Cardiac muscle cell (in vitro differentiated cells and primary cell): ENCODE measurements at places on chromosomes 12 and 14. TPM values are rescaled to one million over a fixed set of nuclear protein-coding genes. Genes with fewer than 3 reads are reported as not detected.

Gene SCNN1A
- 0.25 and 0.66 TPM in 2 replicates for total RNA-seq

DNA sequence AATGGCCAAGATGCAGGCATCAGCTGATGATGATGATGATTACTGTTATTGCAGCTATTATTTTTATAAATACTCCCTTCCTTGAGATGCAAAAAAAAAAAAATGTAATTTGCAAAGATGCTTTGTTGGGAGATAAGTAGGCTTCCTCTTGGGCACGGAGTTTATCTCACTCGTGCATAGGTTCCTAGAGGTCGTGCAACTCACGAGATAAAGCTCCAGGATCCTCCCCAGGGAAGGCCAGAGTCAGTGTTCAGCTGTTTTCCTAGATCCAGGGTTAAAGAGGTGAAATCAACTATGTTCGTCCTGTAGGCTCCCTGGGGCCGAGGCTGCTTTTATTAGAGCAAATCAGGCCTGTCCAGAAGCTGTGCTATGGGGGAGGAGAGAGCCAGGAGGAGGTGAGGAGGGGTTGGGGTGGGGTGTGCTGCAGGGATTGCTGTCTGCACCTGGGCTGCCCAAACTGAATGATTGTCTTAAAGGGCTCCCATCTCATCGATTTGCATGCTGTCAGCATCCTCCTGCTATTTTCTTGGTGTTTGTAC, 270.3 kb downstream of the NRXN3 start:
- DNase-seq, result no peak

- no peak for DNase-seq
Observed at GRCh38 chr12:127893895-127894609, 372.9 kb upstream of the TMEM132C start.

DNA sequence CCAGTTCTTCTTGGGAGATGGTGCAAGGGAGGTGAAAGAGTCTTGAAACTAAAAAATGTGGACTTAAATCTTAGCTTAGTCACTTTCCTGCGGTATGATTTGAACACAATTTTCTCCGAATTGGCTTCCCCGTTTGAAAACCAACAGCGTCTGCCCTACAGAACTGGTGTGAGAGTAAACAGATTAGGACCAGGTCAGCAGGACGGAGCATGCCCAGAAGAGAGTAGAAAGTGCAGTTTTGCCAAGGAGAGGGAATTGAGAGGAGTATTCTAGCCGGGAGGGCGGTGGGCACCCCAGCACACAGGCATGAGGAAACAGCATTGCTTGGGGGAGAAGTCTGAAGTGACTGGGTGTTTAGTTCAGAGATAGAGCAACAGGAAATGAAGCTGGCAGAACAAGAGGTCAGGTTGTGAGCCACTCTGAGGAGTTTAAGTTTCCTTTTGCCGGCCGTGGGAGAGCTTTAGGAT, 927.1 kb downstream of the VRK1 start:
- DNase-seq, result no peak

- DNase-seq, result no peak
Observed at GRCh38 chr12:40907115-40907527, 214.9 kb downstream of the CNTN1 start.

- DNase-seq, result no peak
Observed at GRCh38 chr14:24224618-24225071, 7.5 kb downstream of the NEDD8 start.

DNA sequence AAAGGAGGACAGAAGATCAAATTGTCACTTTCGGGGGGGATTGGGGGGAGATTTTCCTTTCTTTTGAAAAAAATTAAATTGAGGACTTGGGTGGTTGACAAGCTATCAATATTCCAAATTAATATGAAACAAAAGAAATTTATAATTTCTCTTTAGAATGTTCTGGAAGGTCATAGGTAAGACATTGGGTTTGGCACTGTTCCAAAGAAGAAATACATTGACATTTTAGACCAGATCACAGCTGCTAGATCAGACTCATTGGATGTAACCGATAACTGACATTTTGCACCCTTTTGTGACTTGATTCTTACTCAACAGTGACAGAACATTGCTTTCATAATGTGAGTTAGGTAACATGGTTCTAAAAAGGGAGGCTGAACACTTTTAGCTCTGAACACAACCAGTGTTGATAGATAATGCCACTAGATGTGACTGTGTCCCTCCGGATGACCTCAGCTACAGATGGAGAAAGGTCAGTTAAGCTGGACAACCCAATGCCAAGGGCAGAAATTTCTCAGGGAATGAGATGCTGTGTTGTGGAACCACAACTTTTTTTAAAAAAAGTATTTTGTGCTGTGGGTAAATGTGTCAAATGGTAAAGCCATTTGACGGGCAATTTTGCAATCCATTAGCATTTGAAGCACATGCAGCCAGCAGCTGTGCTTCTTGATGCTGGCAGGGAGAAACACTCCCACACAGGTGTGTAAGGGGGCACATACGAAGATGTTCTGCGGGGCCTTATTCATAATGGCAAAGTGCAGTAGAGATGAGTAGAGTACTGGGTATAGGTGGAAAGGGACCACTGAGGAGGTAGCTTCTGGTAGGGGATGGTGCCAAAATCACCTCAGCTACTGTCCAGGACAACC, 62.9 kb downstream of the RFX4 start:
- DNase-seq, result no peak

DNA sequence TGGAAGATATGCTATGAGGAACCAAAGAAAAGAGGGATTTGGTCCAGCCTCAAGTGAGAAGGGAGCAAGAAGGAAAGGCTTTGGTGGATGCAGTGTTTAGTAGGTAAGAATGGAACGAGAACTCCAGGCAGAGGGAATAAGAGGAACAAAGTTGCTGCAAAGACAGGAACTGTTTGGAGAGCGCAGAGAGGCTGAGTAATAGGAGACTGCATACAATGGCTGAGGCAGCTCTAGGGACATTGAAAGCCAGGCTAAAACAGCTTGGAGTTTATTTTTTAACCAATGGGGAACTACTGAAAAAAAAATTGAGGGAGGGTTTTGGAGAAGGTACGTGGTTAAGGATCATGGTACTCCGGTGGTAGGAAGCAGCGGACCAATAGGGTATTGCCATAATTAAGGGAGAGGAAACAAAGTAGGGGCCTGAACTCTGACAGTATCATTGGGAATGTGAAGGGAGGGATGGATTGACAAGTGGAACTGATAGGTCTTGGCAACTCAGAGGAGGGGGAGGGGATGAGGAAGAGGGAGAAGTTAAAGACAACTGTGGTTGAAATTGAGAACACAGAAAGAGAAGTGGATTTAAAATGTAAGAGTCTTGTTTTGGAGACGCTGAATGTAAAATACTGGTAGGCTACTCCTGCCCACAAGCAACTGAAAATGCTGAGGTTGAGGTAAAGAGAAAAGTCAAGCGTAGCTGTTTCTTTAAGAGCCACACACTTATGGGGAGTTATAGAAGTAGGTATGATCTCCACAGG, 4.8 kb downstream of the ASCL4 start:
- DNase-seq, result no peak

Gene ADAM20
- total RNA-seq, result 0.04 and 0.74 TPM in 2 replicates

Gene SIX6
- total RNA-seq, result not detected in 2 replicates

- no peak for DNase-seq
Observed at GRCh38 chr14:68195126-68195525, 375.5 kb downstream of the RAD51B start.

Gene CMA1
- total RNA-seq, result not detected in 2 replicates

DNA sequence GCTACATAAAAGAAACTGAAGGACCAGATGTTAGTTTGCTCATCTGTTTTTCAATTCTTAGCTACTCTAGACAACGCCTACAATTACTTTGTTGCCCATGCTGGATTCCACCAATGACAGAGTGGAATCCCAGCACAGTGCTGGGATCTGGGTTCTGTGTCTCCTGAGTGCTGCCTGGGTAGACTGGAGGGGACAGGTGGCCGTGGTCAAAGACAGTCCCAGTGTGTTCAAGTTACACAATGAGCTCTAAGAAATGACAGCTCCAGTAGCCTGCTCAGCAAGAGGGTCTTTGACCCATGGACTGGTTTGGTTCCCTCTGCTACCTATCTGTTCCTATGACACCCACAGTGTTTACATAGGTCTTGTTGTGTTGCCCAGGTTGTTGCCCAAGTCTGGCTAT, 38.5 kb downstream of the C2CD5 start:
- DNase-seq, result no peak

DNA sequence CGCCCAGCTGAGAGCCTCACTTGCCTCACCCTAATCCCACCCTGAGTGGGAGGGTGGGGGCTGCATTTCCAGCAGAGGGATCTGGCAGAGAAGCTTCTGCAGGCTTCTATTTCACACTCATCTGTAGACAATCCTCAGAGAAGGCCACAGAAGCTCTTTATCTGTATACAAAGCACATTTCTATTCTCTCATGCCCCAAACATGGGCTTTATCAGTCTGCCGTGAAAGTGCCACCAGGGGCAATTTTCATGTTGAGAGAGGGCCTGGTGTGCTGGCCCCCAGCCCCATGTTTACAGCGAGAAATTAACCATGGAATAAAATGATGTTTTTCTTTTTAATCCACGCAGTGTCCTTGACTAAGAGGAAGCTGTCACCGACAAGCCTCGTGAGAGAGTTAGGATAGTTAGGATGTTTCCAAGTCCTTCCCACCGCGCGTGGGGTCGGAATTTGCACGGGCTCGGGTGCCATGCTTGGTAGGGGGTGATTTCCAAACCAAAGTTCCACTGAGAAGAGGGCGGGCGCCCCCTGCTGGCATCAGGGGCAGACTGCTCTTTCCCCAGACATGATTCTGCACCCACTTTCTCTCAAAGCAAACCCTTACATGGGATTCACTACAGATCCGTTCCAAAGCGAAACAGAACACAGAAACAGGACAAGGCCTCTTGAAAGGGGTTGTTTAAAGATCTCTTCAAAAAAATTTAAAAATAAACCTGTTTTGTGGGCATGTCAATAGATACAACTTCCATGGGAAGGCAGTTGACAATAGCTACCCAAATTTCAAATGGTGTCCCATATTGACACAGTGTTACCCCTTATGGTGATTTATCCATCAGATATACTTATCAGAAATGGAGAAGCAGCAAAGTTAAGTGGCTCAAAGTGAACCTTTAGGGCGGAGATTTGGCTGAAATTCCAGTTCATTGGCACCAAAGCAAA, 19.4 kb downstream of the BDKRB1 start:
- peak; percentile 86 for DNase-seq

DNA sequence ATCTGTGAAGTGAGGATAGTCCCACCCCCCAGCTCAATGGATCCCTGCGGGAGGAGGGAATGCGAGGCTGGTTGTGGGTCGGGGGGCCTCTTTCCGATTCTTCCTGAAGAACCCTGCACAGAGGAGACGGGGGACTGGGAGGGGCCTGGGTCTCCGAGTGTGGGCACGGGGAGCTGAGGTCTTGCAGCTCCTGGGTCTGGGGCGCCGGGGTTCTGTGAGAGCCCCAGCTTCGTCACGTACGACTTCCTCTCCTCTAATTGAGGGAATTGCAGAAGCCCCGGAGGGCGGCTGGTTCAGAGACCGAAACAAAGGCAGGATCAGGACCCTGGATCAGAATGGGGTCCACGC, 66.6 kb downstream of the DIO3 start:
- no peak for DNase-seq

DNA sequence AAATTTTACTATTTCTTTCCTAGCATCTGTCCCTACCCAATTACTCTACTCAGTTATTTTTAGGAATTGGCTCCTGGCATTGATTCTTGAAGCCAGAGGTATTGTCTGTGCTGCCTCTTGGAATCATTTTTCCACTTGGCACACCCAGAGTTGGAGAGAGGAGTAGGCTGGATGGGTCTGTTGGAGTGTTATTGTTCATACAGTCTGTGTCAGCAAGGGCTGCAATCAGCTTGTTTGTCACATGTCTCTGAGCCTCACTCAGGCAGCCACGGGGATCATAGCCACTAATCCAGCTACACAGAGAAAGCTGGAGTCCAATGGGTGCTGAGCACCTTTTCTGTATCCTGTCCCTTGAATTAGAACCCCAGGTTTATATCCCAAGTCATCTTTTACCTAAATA, 176.0 kb upstream of the DYRK2 start:
- no peak for DNase-seq

Gene RPL10L
- not detected in 2 replicates for total RNA-seq

Gene DCD
- not detected in 2 replicates for total RNA-seq

DNA sequence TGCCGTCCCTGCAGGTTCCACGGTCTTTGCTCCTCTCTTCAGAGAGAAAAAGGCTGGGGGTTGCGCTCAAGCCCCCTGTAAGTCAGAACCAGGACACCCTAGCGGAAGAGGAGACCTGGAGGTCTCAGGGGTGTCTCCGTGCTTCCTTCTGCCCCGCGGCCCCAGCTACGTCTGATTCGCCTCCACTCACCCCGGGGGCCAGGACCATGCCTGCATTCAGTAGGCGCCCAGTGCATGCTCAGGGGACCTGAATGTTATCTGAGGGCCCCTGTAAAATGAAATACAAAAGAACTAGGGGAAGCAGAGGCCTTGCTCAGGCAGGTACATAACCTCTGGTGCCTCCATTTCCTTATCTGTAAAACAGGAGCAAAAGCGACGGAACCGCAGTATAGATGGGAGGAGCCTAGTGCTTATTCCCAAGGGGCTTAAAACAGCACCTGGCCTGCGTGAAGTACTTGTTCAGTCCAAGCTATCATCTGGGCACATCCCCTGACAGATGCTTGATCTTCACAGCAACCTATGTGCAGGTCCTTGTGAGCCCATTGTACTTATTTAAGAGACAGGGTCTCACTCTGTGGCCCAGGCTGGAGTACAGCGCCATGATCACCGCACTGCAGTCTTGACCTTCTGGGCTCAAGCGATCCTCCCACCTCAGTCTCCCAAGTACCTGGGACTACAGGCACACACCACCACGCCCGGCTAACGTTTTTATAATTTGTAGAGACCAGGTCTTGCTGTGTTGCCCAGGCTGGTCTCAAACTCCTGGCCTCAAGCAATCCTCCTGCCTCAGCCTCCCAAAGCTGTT, 110.3 kb upstream of the NCOR2 start:
- DNase-seq, result no peak

DNA sequence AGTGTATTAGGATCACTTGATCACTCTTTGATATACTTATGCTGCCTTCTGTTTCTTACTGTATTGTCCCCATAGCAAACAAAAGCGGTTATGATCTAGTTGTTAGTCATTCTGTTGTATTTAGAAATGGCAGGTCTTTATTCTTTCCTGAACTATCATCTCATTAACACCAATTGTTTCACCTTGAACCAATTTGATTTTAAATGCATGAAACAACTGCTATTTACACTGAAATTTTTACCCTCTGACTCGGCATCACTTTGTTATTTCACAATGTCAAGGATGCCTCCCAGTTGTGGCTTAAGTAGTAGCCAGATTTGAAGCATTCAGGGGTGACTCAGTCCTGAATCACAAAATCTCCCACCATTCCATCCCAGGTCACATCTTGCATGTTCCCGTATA, 303.5 kb downstream of the EGLN3 start:
- peak; percentile 94 for DNase-seq

GRCh38 chr12:24681570-24681969, 267.3 kb downstream of the BCAT1 start:
- no peak for DNase-seq

- no peak for DNase-seq
Observed at GRCh38 chr12:66905201-66905600, 226.3 kb upstream of the GRIP1 start.
